ENCODE measurements at places on chromosomes 16 and 17.

- ATAC-seq = no peak
Observed at GRCh38 chr17:35867574-35867973, 1.1 kb downstream of the HEATR9 start.

DNA sequence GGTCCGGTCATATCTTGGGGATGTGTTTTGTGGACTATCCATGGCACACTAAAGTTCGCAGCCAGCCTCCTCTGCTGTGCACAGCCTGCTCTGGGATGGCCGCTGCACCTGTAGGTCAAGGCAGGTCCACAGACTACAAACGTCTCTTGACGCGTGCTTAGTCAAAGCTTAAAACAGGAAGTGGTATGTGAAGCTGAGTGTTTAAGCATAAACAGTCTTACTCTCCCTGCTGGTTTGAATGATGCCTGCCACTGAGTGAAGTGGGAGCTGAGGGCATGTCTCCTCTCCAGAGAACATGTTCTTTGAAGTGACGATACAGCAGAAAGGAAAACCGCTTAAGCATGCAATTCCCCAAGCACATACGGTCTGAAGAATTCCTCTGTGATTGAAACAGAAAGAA is 365.6 kb downstream of the SLC39A11 start:
- ATAC-seq = no peak

DNA sequence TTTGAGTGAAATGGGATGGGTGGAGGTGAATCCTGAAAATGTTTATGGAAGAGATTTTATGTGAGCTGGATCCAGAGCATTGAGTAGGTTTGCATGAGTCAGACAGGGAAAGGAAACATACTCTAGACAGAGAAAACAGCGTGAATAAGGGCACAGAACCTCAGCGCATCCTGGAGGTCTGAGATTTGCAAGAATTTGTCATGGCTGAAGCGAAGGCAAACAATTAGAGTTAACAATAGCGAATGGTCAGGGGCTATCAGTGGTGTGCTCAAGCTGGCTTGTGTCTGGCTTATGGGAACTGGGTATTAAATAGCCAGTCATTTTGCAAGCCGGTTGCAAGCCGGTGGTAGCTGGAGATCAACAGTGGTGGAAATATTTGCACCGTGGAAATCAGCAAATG is 36.4 kb downstream of the MAP2K6 start:
- no peak for ATAC-seq

GRCh38 chr16:88373927-88374492 is 8.7 kb upstream of the ZNF469 start:
- no peak for ATAC-seq

GRCh38 chr16:65947951-65948350 is 418.5 kb upstream of the CDH5 start:
- ATAC-seq = peak; percentile 9

DNA sequence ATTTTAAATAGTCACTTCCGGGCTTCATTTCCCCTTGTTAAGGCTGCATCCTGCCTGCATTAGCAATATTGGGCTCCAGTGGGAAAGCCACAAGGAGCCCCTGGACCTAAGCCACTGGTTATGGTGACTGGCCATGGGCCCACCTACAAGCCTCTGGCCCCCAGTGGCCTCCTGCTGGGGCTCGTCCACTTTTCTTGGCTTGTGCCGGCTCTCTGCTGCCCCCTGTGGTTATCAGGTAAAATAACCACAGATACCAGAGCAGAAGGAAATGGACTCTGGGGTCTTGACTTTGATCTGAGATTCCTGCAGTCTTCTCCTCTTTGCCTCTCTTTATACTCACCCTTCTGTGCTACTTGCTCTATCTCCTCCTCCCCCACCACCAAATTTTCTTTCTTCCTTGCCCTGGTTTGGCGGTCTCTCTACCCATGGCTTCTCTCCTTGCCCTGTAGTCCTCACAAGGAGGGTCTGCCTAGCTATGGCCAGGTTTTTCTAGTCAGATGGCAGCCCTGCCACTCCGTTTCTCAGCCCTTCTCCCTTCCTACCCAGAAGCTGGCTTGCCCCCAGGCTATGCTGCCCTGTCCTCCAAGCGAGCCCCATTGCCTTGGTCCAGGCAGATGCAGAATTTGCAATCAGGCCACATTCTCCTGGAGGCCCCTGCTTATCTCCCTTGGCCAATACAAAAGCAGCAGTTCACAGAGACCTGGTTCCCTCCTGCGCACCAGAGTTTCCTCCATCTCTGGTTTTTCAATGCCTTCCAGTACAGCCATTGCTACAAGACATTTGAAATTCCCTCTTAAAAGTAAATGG is 82.9 kb upstream of the RCVRN start:
- ATAC-seq = no peak
